ENCODE measurements at places on chromosomes 6 and 20.
A peak's percentile ranks its signal among the peaks of the same experiment; 100 is the strongest.

DNA sequence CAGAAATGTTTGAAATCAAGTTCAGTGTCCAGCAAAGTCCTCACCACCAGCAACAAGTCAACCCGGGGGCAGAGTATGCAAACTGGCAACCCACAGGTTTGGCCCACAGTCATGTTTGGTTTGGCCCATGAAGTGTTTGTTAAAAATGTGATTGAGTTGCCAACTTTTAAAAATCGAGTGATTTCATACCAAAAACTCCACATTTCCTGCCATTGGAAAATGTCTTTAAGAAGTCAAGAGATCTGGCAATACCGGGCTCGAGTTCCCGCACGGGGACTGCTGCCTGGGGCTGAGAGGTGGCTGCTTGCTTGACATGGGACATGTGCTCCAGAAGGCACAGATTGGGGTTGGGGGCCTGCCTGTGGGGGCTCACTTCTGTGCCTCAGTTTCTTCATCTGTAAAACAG is 36.1 kb downstream of the PREX1 start:
- no peak for DNase-seq

- DNase-seq: no peak
Measured at GRCh38 chr20:40692240-40693011, 3.4 kb upstream of the MAFB start.

GRCh38 chr20:25242231-25242630 is 5.7 kb upstream of the PYGB start:
- DNase-seq: no peak

- no peak for DNase-seq
Measured at GRCh38 chr6:110044096-110044495, 66.0 kb downstream of the GPR6 start.

DNA sequence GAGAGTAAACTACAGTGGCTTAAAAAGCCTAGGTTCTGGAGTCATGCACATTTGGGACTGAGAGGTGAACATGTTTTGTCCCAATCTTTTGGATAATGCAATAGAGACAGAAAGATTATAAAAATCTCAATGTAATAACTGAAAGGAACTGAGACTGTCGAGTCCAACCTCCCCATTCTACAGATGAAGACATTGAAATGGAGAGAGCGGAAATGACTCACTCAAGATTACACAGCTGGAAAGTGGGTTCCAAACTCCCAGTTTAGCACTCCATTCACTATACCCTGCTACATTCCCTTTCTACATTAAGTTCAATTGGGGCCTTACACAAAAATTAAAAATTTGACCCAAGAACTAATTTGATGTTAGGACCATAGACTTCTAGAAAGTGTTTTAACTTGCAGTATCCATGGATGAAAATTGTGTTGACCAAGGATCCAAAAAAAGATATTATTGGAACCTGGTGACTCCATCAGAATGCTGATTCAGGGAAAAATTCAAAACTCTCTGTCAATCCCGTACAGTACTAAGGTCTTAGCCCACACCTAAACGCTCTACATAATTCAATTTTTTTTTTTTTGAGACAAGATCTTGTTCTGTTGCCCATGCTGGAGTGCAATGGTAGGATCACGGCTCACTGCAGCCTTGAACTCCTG is 1.5 kb upstream of the ILRUN start:
- no peak for DNase-seq

DNA sequence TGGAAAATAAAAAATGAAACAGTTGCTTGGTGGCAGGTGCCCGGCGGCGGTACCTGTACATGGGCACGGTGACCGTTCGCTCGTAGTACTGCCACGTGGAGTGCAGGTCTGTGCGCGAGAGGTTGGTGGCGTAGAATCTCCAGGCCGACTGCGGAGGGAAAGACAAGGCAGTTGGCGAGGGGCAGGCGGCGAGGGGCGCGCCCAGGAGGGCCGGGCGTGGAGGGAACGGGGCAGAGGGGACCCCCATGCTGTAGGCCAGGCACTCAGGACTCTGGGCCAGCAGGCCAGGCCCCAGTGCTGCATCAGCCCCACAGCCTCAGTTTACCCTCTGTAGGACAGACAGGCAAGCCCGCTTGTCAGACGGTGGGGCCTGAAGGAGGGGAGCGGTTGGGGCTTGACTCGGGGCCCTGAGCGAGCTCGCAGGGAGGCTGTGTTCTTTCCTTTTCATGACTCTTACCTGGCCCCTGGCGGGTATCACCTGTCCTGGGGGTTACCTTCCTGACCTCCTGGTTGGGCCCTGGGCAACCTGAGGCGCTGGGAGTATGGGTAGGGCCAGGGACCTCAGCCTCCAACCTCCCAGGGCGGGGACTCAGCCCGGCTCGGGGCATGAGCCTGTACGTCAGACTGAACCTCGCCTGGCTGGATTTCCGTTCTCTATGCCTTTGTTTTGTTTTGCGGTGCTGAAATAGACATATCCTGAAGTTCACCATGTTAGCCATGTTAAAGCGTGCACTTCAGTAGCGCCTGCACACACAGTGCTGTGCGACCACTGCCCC is 38.5 kb downstream of the KCNQ2 start:
- DNase-seq: no peak

- DNase-seq: no peak
Measured at GRCh38 chr20:50715694-50716093, 15.7 kb upstream of the PARD6B start.

GRCh38 chr6:35058865-35059522 is 82.1 kb downstream of the TCP11 start:
- DNase-seq: no peak

DNA sequence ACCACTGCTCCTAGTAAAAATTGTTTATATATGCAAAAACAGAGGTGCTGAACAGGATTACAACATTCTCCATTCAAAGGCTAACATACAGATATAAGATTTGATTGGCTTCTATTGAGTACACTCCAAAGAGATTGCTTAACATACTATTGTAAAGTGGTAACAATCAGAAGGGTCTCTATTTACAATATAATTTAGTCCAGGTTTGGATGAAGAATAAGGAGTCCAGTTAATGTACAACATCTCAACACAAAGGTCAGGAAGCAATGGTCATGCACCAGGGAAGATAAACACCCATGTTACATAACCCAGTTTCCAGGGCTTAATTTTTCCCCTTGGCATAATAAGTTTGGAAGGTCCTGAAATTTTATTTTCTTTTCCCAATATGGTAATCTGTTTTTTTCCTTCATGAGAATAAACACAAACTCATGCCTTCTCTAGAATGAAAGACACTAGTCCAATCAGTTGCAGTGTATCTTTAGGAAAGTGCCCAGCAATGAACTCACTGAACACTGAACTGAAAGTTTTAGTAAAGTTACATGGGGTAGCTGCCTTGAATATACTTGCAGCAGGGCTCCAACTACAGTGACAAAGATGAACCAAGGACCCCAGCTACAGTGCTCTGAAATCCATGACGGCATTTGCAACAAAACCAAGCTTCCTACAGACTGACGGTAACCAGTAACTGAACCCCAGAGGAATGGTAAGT is 255.3 kb upstream of the GJE1 start:
- no peak for DNase-seq

GRCh38 chr6:44067173-44068139 is 59.8 kb downstream of the MRPL14 start:
- no peak for DNase-seq

DNA sequence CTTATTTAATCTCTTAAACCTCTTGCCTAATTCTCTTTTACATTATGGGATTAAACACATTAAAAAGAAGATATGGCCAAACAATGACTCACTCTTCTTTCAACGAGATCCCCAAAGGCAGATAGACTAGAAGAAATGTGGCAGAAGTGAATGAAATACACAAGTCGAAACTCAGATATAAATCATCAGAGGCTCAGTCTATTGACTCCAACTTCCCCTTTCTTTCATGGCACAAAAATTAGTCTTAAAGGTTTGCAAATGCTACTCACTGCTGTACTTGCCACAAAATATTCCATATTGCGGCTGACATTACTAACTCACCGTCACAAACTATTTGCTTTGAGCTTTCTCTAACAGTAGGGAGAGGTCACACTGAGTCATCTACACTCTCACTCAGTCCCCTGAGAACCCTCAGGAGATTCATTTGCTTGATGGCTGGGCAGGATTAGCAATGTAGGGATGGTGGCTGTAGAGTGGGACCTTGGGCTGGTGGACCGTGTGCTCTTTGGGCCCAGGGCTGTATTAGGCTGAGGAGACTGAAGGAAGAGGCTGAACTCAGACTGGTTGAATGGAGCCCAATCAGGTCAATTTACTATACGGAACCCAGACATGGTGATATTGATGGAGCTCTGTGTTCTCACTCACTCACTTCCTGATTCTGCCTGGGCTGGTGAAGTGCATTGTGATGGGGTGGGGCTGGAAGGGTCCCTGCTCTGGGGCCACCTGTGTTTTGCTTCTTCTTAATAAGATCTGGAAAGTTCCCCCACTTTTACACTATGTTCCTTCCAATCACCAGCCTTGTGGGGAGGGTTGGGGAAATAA is 42.8 kb upstream of the UBR2 start:
- DNase-seq: no peak

- DNase-seq: peak; percentile 62
Measured at GRCh38 chr6:106085984-106086813, at the start of gene PRDM1. Gene PRDM1, plus strand, starts transcription at chr6:106086336. Its CDS starts 218 bp downstream, at chr6:106086554.

DNA sequence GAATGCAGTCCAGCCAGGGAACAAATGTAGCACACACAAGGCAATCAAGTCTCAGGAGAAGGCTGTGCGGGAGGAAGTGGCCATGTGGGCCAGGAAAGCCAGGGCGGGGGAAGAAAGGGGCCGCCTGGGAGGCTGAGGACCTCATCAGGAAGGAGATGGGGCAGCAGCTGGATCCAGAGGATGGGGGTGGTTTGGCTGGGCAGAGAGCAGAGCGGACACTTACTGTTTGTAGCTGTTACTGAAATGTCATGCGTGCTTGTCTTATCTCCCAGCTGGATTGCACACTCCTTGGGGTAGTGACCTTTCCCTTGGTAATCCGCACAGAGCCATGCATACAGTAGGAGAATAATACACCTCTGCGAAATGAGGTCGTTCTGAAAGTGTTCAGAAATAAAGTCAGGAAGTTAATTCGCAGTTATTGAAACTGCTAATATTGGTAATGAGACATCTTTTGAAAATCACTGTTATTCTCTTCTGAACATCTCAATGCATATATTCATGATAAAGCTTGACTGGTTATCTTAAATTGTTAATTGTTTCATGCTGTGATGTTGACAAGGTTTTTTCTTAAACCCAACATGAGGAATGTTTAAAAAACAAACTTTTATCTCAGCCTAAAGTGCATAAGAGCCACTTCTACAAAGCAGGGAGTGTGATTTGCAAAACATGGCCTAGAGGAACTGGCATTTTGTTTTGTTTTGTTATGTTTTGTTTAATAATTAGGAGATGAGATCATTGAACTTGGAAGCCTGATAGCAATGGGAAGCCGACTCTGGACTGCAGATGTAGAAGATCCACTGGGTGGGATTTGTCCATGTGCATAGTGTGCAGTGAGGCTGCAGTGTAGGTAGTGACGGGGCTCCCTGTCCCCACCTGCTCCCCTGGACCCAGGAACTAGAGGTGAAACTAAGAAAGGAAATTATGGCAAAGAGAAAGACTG is 18.0 kb upstream of the MAP3K4 start:
- DNase-seq: no peak

DNA sequence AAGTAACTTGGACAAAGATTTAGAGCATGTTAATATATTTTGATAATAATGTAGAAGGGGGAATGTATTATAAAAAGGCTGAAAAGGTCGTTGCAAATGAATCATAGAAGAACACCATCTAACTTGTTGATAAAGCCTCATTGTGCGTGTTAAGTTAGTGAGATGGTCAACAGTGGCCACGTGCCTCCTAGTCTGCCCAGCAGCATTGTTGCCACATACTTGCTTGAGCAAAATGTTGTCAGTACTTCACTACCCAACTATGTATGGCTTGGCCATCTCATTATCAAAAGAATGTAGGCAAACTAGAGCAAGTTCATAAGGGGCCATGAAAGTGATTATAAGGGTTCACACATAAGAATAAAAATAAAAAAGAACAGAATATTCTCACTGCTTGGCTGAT is 84.6 kb downstream of the PHACTR1 start:
- no peak for DNase-seq

GRCh38 chr20:62398120-62398821 is 8.8 kb downstream of the CABLES2 start:
- DNase-seq: no peak

DNA sequence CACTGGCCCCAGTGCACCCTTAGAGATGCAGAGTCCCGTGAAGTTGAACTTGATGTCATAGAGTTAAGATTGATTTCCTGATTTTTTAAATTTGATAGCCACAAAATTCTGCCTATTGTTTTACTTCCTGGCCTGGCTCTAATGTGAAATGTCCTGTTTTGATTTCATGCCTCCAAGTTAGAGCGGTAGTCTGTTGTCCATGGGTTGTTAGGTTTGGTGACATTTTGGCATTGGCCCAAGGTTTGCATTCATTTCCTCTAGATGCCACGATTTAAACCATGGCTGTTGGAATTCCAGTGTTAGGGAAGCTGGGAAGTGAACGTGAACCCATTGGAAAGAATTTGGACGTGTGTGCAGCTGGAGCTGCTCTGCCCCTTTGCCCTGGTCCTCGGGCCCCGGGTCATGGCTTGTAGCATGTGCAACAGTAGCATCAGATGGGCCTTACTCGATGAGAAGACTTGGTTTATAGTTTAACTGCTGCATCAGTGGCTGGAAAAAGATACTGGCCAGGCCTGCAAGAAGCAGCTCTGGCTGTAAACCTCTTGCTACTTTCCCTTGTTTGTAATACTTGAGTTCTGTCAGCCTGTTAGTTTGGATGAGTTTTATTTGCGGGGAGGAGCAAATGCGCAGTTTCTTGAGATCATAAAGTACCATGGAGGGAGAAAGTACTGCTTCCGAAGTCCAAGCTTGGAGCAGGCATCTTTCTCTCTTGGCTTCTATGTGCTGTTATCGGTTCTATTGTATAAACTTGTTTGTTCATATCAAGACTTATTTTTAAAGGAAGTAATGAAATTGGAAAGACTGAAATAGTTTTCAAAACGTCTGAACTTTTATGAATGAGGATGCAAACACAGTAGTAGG is 121.4 kb upstream of the CLDN20 start:
- DNase-seq: no peak

GRCh38 chr6:16472349-16473069 is 234.1 kb downstream of the GMPR start:
- DNase-seq: no peak

DNA sequence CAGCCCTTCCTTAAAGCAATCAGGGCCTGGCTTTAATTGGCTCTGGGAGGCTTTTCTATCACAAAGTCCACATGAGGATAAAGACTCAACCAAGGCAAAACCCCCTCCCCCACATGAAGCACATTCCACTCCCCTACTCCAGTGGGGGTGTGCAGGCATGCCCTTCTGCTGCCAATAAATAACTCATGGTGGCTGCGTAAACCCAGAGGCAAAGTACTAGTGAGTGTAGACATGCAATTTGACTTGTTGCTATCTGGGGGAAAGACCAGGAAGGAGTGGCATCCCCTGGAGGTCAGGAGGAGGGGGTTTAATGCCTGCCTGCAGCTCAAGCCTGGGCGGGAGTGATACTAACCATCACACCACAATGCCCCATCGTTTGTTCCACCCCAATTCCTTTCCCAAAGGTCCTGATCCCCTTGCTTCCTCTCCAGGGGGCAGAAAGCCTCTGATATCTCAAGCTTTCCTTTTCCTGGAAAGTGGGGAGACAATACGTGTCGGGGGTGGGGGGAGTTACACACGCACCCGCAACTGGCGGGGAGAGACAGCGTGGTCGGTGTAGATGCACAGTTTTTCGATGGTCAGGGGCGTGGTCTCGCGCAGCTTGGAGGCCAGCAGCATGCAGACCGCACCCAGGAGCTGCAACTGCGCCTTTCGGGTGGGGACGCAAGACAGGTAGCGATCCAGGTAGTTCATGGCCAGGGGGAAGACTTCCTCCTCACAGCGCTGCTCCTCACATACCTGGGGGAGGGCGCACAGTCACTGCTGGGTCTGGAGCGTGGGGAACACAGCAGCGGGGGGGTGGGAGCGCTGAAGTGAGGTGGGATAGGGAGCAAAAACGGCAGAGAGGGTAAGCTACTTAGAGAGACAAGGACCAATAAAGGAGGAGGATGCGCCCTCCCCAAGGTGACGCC is 1.5 kb downstream of the CCND3 start:
- no peak for DNase-seq

Measured in activated CD4-positive, alpha-beta T cell treated with anti-CD3 and anti-CD28 coated beads for 24 hours (primary cell).